ENCODE measurements at places on chromosomes 4 and X.

- DNase-seq, result no peak
These were observed 192.1 kb downstream of the IDS start for GRCh38 chrX:149312988-149313387.

DNA sequence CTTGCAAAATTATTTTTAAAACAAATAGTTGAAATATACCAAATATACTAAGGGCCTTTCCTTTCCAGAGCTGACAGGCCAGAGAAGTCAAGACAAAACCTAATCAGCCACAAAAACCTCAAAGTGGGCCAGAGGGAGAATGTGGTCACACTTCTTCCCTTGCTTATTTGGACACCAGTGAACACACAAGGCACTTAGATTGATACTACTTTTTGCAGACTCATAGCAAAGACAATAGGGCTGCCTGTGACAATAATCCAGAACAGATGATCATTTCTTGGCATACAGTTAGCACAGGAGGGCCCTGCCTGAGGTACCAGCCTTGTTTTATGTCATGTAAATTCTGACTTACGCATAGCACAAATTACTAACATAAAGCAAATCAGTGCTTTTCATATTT, 215.7 kb upstream of the NEIL3 start:
- DNase-seq, result no peak

DNA sequence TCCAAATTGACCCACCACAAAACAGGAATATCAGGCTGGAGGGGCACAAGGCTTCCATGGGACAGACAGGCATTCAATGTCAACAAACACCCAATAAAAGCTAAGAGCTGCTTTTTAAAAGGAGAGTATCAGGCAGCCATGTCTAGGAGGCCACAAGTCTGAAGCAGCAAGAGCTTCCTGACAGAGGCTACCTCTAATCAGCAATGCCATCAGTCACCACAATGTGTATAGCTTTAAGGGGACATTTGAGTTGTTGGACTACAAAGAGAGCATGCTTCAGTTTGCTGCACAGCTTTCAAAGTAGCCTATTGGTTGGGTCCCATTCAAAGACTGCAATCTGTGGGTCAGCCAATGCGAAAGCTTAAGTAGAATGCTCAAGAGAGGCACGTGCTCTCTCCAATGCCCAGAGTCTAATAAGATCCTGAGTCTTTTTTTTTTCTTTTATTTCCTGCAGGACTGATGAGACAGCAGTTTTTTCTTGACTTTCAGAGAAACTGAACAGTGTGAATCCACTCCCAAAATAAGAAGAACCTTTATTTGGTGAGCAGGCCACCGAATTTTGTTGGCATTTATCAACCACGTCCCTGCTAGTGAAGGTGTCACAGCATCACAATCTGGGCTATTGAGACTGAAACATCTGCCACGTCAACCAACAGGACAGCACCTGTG, 92.5 kb downstream of the FBXO8 start:
- DNase-seq, result no peak

DNA sequence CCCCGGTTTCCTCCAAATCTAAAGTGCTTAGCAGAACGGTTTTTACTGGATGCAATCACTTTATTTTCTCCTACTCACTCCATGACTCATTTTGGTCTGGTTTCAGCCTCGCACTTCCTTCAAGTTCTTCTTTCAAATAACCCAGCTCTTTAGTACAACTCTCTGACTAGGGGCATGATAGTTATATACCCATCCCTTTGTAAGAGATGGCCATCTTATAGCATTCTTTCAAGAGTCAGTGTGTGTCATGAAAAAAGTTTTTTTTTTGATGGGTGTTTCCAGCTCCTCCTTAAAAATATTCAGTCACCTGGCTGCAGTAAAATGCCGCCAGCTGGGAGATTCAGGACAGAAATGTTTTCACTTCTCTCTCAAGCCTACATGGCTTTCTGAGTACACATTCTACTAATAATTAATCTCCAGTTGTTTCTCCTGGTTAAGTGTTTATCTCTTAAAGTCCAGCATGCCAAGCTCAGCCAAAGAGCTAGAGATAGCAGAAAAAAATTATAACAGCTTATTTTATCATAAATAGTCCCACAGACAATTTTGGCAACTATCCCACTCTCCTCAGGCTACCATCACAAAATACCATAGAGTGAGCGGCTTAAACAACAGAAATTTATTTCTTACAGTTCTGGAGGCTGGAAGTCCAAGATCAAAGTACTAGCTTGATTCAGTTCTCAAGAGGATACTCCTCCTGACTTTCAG, 139.3 kb downstream of the GASK1B start:
- no peak for DNase-seq

DNA sequence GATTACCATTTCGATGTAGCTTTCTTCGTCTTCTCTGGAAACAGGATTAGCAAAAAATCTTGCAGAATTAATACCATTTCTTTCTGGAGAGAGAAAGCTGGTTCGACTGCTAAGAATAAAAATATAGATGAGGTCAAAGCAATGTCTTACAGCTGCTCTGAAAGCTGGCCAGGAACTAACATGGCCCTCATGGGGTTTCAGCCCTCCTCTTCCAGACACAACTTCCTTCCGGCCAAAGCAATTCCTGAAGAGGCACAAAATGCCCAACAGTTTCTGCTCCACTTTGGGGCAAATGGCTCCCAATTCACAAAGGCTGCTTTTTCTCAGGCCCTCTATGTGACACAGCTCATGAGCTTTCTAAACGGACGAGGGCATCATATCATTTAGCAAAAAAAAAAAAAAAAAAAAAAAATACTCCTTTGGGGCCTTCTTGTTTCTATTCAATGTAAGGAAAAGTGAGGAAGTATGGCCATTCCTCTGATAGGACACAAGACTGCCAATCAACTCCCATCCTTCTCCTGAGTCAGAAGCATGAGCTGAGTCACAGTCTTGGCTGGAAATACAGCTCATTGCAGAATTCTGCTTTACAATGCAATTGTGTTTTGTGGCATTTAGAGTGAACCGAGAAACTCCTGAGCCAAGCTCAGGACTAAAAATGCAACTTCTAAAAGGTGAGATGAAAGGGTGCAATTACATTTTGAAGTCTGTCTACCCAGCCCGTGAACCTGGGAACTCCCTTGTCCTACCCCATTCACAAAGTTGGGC, 42.7 kb upstream of the CTAG2 start:
- no peak for DNase-seq

- DNase-seq, result no peak
These were observed 110.0 kb downstream of the SOWAHB start for GRCh38 chr4:76787898-76788297.

DNA sequence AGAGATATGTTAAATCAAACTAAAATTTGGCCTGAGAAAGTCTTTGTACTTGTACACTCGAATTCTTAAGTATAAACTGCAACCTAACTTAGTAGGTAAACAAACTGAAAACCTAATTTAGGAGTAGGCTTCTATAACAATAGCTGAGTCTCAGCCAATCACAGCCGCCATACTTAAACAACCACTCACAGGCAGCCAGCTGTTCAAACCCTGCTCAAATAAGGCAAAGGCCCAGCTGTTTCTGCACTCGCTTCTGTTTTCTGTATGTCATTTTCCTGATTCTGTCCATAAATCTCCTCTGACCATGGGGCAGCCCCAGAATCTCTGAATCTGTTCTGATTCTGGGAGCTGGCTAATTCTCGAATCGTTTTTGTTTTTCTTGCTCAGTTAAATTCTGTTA, 7.8 kb upstream of the PLS3 start:
- no peak for DNase-seq

- no peak for DNase-seq
These were observed 193.0 kb upstream of the PPP3CA start for GRCh38 chr4:101540336-101540735.

- no peak for DNase-seq
These were observed 1210.4 kb downstream of the ADGRL3 start for GRCh38 chr4:62410371-62411003.

DNA sequence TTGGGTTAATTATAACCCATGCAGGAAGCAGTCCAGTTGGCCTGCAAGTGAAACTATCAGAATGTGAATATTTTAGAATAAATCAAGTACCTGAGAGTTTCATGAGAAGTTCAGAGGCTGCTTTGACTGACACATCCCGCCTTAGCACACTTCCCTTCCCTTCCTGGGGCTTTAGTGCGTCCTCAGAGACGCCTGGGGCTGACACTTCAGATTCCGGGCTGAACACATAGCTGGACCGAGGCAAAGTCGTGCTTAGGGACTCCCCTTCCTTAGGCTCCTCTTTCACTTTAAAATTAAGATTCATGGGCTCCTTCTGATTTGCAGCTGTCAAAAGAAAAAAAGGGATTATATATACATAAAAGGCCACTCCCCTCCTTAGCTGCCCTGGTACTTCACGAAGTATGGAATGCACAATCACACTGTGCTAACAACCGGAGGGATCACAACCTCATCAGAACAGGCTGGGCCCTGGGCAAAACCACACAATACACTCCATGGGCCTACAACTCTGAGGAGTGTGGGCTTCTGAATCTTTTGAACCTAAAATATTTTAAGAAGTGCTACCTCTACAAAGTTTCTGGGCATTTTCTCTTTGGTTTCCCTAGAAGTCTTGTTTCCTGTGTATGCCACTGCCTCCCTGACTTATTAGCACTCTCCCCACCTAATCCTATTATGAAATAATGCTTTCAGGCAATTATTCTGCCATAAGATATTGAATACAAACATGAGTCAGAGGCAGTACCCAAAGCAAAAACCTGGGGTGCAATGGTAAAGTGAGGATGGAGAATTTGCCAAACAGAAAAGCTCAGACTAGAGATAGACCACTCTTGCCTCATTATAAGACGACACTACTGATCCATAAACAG, 68.2 kb downstream of the ZNF827 start:
- DNase-seq, result no peak

DNA sequence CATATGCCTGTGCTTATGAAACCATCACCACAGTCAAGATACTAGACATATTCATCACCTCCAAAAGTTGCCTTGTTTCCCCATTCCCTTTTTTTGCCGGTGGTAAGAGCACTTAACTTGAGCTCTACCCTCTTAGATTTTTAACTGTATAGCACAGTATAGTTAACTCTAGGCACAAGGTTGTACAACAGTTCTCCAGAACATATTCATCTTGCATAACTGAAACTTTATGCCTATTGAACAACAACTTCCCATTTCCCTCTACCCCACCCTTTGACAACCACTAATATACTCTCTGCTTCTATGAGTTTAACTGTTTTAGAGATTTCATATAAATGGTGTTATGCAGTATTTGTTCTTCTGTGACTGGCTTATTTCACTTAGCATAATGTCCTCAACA, 119.3 kb downstream of the ASB9 start:
- DNase-seq, result no peak

DNA sequence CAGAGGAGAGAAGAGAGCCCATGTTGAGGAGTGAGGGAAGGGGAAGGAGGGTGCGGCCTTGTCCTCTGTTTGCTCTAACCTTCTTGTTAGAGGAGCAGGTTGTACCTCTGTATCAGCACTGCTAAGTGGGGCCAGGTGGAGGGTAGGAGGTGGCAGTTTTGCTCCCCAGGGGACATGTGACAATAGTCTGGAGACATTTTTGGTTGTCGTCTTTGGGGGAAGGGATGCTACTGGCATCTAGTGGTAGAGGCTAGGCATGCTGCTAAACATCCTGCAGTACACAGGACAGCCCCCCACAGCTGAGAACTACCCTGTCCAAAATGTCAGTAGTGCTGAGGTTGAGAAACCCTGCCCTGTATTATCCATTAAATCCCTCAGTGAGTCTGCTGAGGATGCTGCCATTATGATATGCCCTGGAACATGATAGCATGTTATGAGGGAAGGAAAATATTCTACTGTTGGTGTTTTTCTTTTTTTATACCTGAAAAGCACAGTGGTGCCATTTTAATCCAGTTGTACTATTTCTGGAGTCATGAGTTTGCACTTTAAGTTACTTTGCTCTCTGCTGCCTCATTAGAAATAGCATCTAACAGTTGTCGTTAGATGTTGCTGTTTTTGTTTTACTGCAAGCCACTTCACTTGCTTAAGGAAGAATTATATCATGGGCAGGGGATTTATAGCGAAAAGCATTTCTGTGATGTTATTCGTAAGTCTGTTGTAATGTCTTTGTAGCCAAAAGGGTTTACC, 90.6 kb downstream of the LRP2BP start:
- no peak for DNase-seq

DNA sequence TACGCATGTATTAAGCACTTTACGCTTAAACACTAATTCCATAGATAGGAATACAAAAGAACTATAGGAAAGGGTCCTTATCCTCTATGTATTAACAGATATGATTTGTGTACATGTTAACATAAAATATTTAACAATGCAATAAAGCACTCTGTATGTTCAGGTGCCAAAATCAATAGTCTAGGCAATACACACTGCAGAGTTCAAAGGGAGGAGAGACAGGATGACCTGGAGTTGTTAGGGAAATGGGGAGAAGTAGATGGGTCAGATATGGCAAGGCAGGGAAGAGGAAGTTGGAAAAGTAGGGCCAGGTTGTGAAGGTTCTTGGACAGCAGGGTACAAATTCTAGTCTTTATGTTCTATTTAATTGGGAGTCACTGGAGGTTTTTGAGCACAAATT, 2.9 kb downstream of the SGCB start:
- DNase-seq, result no peak

DNA sequence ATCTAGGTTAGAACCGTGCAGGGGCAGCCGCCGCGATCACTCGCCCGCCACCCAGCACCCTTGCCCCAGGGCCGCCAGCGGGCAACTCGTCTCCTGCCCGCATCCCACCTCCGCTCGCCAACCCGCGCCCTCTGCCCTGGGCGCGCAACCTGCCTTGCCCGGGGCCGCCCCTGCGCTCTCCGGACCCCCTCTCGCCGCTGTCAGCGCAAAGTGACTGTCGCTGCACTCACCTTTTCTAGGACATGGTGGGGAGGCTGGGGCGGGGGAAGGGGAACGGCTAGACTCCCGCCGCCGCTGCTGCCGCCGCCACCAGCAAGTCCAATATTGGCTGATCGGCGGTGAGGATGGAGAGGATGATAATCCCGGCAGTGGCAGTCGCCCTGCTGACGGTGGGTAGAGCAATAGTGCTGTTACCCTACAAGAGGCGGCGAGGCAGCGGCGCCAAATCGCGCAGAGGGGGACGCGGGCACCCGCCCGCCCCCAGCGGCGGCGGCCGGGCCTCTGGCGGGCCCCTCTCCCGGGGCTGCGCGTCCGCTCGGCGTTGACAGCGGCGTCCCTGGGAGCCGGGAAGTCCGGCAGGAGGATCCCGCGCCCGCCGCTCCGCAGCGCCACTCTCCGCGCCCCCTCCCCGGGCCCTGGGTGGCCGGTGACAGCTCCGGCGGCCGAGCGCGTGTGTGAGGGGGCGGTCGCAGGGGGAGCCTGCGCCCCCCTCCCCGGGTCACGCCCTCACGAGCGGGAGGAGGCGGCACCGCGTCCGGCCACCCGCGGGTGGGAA, 2.3 kb upstream of the NR3C2 start:
- no peak for DNase-seq

GRCh38 chr4:28481565-28481964, 1620.9 kb downstream of the STIM2 start:
- DNase-seq, result no peak

All from NK-92 treated with Interleukin-12 subunit alpha and Interleukin-12 subunit beta, amount 100 ng/mL, for 24 hours (cell line).